ENCODE measurements at places on chromosomes 2 and 18.

GRCh38 chr2:239355139-239355538 is 45.7 kb downstream of the HDAC4 start:
- DNase-seq: no peak

DNA sequence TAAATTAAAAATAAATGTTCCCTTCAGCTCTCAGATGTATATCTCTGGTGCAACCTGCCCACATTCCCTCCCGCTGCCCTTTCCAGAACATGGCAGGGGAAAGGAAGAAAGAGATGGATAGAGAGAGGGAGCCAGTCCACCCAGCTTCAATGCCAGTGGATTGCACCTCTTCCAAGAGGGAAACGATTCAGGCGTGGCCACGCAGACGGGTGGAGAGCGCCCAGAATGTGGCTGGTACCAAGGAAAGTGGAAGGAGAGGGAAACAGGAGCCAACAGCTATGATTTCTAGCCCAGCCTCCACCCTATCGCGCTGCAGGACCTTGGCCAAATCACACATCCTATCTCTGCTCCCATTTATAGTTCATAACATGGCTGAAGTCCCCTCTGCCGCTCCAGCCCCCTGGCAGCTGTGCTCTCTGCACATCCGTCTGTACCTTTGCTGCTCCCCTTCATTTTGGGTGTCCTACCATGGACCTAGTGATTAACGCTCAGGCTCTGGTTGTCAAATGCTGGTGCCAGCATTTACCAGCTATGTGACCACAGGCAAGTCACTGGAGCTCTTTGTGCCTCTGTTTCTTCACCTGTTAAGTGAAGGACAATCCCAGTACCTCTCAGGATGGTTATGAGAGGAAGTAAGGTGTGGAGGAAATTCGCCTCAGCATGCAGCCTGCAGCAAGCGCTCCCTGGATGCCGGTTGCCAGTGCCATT is 66.5 kb downstream of the SFXN5 start:
- DNase-seq: no peak

DNA sequence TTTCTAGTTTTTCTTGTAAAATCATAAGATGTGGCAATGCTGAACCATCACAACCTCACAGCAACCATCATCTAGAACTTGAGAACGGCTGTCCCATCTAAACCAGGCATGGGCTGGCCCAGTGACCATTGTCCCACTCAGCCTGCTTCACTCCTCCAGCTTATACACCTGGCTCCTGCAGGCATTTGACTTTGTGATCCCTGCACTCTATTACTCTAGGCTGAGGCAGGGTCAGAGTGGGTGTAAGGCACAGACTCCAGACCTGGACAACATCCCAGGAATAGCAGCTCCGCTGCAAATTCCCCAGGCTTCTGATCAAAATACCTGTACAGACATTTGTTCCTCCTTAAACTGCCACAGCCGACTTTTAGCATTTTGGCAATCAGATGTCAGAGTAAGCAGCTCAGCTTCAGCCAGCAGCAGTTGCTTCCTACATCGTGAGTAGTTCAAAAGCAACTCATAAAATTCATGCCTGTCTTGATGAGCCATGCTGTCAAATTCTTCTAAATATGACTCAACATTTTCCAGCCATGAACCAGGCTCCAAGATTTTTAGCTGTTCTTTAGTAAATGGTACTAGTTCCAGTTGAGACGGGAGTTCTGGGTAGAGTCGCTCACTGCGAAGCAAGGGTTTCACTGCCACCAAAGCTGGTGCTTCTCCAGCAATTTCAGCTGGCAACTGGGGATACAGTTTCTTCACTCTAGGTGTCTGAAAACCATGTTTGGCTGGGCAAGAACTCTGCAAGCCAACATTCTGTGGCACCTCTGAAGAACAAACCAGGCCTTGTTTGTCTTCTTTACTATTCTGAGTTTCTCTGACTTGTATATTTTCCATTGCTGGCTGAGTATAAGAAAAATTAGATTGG is 12.8 kb downstream of the EPG5 start:
- DNase-seq: no peak

GRCh38 chr2:241990466-241990865 is 120.9 kb downstream of the RTP5 start:
- DNase-seq: no peak

- DNase-seq: no peak
Measured at GRCh38 chr2:10407841-10408648, 40.1 kb downstream of the ODC1 start.

- DNase-seq: no peak
Measured at GRCh38 chr2:111178730-111179405, 58.2 kb downstream of the BCL2L11 start.

- no peak for DNase-seq
Measured at GRCh38 chr2:134138115-134138514, 115.8 kb upstream of the MGAT5 start.

- no peak for DNase-seq
Measured at GRCh38 chr2:96815326-96816126, 542 bp upstream of the CNNM3 start.
